Renal pelvis (tissue), 12 donors: ENCODE measurements at places on chromosomes 1 and 21.

DNA sequence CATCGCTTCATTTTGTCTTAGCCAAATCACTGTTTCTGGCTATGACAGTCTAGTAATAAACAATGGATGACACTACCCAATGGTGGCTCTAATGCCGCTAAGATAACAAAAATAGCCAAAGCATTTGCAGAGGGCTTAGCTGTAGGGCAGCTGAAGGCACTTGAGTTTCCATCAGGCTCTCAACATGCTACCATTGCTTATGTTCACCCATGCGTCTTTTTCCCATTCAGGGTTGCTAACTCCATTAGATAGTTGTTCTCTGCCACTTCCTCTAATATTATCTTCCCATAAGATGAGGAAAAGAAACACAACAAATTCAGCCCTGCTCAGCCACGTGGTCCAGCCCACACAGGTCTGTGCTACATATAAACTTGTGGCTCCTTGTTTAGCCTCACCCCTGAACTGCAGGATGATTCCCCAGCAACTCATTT is 159.6 kb downstream of the TOMM20 start:
- DNase-seq, result no peak

DNA sequence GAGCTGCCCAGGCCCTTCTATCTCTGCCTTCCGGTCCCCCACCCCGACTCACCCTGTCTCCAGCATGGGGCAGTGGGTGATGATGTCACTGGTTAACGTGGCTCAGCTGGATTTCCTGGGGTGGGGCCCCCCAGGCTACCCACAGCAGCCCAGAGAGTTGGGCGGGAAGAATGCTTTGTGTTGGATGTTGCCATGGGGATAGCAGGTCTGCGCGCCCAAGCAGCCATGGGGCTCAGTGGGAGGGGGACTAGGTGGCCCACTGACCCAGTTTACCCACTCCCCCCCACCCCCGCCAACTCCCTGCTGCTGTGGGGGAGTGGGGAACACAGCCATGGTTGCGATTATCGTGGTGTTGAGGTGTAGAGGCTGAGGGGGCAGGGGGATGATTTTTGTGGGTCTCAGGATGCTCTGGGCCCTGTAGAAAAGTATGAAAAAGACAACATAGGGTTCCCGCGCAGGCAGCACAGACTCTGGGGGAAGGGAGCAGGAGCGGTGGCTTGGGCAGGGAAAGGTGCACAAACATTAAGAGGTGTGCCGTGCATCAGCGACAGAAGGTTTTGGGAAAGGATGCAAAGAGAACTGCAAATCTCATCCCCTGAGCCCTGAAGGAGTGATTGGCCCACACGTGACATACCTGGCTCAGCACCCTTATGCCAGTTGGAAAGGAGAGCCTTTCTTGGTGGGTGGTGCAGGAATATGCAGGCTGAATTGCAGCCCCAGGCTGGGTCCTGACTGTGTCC is 8.5 kb downstream of the CELSR2 start:
- no peak for DNase-seq

GRCh38 chr1:91948501-91949355 is 473 bp upstream of the BRDT start:
- DNase-seq, result no peak

DNA sequence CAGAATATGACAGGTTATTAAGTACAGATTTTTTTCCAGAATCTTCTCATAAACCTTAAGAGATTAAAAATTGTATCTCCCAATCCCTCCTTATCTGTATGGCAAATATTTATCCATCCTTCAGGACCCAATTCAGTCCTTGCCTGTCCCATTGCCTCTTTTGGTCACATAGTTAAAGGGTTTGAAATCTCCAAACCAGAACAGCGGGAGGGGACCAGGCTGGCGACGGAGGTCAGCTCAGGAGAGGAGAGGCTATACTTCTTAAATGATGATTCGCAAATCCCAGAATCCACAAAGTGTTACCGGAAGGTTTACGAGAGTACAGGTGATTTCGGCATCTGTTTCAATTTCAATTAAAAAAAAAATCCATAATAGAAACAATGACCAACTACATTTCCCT is 572.7 kb downstream of the SMYD3 start:
- DNase-seq, result no peak

DNA sequence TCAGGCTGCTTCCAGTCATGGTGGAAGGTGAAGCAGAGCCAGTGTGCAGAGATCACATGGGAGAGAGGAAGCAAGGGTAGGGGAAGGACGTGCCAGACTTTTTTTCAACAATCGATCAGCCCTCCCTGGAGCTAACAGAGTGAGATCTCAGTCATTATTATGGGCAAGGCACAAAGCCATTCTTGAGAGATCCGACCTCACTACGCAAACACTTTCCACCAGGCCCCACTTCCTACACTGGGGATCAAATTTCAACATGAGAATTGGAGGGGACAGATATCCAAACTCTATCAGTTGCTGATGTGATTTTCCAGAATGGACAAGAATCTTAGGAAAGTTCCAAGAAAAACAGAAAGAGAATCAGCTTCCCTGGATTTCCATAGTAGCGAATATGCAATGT is 60.5 kb downstream of the BACE2 start:
- DNase-seq, result no peak

GRCh38 chr1:87220993-87221392 is 107.7 kb upstream of the LMO4 start:
- no peak for DNase-seq

GRCh38 chr1:94156096-94156625 is 35.2 kb upstream of the ABCA4 start:
- no peak for DNase-seq

DNA sequence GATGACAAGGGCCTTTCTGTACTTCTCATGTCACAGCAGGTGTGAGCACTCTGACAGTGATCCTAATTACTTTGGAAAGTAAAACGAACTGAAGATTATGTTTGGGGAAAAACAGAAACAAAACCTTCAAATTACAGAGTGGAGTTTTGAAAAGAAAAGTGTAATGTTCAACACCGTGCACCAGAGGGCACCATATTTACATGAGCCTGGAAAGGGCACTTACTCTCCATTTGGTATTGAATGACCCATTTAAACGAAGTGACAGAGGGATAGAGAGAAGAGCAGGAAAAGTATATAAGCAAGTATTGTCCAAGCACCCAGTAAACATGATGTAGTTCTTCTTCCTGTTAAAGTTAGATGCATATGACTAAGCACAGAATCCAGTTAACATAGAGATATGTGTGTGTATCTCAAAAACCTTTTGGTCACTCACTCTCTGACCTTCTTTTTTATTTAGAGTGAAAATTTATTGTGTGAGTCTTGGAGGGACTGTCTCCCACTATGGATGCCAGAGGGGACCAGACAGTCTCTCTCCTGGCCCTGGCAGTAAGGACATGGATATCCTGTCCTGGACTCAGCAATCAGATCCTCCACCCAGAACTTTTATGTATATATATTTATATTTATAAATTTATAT is 3.8 kb upstream of the RGSL1 start:
- peak; percentile 2 for DNase-seq

GRCh38 chr1:162161916-162162550 is 92.5 kb downstream of the NOS1AP start:
- DNase-seq, result no peak

DNA sequence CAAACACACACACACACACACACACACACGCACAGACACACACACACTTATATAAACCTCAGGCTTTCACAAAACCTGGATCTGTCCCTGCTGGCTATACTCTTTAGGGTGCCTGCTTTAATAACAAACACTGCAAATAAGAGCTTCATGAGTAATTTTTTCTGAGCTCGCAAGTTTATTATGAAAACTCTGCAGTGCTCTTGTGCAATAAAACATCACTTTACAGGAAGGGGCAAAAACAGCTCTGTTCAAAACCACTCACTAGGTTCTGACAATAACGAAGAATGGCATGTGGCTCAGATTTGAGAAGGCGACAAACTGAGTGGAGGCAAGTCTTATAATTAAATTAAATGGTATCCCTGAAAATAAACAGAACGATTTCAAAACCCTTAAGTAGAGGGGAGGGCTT is 42.6 kb upstream of the CTPS1 start:
- DNase-seq, result no peak

DNA sequence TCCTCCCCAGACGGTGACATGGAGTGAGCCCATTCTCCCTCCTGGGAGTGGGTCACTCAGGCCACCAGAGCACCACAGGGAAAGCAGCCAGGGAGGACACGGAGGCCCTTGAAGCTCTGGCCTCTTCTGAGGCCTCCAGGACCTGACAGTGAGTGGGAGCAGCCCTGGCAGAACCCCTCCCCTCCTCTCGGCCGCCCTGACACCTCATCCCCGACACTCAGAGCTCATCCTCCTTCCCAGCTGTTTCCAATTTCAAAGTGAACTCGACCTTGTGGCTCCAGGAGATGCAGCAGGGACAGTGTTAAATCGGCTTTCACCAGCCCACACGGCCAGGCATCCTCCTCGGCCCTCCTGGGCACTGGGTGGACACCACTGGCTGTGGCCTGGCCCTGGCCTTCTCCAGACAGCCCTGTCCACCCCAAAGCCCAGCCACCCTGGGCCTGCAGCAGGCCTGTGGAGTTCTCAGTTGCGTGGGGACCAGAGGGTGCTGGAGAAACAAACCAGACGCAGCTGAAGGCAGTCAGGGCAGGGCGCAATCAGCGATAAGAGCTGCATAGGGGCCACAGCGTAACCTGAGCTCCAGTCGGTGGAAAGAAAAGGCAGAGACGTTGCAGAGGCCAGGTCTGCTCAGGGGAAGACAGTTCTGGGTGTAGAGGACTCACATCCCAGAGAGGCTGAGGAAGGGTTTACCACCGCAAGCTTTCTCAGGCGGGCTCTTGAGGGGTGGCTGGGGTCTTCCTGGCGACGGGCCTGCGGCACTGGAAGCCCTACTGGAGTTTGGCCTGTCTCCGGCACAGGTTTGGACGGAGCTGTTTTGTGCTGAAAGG is 27.1 kb downstream of the FTCD start:
- DNase-seq, result peak; percentile 43
